ENCODE measurements at places on chromosomes 11 and 22. TPM values are rescaled to one million over a fixed set of nuclear protein-coding genes. Genes with fewer than 3 reads are reported as not detected.

SLC22A12 gene
- total RNA-seq, result not detected

- DNase-seq, result no peak
- no peaks in the 10 kb centered on the region for H3K4me1 ChIP-seq
- peaks cover 18% of the 10 kb centered on the region for H3K27me3 ChIP-seq
- no peaks in the 10 kb centered on the region for H3K36me3 ChIP-seq
- no peak overlapping the region for H3K4me3 ChIP-seq
These were observed 47.5 kb upstream of the GALNT18 start for GRCh38 chr11:11669233-11669846.

DNA sequence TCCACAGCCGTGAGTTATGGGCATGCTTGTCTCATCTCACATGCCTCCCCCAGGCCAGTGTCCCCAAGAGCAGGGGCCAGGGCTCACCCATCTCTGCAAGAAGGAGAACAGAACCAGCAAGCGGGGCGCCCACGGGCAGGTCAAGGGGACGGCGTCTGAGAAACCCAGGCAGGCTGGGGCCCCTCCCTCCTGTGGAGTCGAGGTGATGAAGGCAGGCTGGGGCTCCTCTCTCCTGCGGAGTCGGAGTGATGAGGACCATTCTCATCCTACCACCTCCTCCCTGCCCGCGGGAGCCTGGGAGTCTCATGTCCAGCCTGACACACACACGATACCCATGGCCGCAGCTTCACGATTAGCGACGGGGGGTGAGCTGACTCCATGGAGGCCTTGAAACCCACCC is 141.9 kb downstream of the CTTN start:
- H3K27me3 ChIP-seq, result no peaks in the 10 kb centered on the region
- no peak overlapping the region for H3K27ac ChIP-seq
- no peak overlapping the region for H3K4me3 ChIP-seq
- DNase-seq, result no peak

DNA sequence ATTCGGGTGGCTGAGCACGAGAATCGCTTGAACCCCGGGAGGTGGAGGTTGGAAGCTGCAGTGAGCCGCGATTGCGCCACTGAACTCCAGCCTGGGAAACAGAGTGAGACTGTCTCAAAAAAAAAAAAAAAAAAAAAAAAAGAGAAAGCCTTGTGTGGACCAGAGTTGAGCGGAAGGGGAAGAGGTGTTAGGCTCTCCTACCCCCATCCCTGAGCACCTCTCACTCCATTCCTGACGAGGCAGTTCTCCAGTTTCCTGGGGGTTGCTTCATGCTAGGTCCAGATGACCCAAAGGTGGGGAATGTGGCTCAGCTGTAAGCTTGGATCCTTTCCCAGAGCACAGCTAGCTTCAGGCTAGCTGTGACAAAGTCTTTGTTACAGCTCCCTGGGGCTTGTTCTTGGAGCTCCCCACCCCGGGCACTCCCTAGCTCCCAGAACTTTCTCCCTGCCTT is 8.8 kb upstream of the DNAL4 start:
- H3K27ac ChIP-seq, result no peak overlapping the region
- peaks cover 12% of the 10 kb centered on the region for H3K27me3 ChIP-seq
- H3K36me3 ChIP-seq, result no peaks in the 10 kb centered on the region
- no peak overlapping the region for H3K4me3 ChIP-seq

Measured in activated CD4-positive, alpha-beta memory T cell treated with anti-CD3 and anti-CD28 coated beads for 36 hours (primary cell).